Inflammatory macrophage treated with lipopolysaccharide for 4 hours (primary cell): ENCODE measurements at places on chromosomes 2 and 18.
A peak's percentile ranks its signal among the peaks of the same experiment; 100 is the strongest.

GRCh38 chr2:202609381-202610145 lies 25.2 kb upstream of the FAM117B start:
- peak; percentile 88 for DNase-seq

- DNase-seq: peak; percentile 8
These were observed 563.9 kb downstream of the DCC start for GRCh38 chr18:52903857-52904256.

DNA sequence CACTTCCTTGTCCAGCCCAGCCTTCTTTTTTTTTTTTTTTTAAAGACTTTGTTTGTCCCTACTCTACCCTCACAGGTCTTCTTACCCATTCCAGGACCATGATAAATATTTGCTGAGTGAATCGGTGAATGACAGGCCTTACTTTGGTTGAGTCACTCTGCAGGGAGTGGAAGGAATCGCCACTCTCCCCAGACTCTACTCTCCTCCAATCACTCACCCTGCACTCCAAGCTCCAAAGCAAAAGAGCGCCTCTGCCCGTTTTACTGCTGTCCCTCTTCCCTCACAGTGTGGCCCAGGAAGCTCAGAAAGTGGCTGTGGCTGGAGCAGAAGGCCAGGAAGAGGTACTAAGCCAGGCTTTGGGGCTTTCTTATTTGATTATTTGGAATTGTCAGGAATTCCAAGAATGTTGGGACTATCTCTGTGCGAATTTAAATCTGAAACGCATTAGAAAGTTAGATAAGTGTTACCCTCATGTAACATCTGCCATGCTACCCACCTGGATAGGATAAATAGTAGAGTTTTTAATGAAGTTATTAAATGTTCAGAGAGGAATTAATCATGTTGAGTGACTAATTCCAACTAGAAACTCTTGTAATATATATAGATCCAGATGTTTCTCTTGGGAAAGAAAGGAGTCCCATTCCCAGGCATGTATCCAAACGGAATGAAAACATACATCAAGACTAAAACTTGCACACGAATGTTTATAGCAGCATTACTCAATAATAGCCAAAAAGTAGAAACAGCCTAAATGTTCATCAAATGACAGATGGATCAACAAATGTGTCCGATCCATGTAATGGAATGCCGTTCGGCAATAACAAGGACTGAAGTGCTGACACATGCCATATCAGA lies 43.0 kb upstream of the CHMP1B start:
- DNase-seq: no peak

DNA sequence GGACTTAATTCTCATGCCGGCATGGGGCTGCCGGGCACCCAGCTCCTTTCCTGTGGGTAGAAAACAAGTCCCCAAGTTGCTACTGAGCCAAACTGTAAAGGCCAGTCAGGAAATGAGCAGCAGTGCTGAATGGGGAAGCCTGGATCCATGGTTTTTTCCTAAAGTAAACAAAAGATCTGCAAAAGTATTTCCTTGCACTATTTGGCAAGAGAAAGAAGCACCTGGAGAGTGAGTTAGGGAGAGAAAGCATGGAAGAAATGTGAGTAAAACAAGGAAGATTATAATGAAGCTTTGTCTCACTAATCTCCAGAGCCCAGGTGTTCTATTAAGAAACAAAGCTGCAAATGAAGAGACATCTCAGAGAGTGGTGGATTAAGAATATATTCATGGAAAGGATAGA lies 117.6 kb downstream of the METTL8 start:
- no peak for DNase-seq

DNA sequence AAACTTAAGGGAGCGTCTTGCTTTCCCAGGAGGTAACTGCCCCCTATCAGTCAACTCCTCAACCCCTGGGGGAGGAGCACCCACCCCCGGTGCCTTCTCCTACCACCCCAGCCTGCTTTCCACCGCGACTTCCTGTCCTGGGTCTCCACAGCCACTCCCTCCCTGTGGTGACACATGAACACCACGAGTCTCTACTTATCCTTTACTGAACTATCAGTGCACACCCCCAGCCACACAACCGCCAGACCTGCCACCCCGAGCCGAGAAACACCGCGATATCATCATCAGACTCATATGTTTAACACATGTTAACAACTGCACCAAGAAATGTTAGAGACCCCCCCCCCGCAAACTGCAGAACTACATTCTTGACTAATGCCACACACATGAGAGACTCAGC lies 43.3 kb downstream of the LONRF2 start:
- DNase-seq: no peak

DNA sequence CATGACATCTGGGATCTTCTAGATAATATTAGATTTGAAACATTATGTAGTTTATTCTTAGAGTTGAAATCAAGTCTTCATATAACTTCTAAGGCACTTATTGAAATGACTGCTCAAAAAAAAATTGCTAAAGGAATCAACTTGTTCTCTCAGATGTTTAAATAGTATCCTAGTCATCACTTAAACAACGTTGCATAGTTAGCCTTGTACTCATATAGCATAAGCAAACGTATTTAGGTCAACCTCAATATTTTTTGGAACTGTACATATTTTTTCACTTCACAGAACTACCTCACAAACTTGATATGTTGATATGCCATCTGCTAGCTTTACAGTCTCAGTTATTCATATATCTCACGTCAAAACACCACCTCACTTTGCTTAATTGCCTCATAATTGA lies 47.1 kb upstream of the CREB1 start:
- DNase-seq: no peak

DNA sequence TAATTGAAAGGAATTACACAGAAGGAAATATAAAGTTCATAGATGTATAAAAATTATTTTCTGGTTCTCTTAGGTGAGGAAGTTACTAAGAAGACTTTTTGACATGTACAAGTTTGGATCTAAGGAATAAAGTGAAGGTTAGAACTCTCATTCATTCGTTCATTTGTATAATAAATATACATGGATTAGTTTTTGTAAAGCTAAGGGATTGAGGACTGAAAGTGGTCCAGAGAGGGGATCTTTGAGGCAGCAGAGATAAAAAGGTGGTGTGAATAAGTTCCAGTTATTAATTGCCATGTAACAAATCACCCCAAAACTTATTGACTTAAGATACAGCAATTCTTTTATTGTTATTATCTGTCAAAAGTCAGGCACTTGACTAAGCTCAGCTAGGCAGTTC lies 110.1 kb upstream of the CELF4 start:
- DNase-seq: no peak

DNA sequence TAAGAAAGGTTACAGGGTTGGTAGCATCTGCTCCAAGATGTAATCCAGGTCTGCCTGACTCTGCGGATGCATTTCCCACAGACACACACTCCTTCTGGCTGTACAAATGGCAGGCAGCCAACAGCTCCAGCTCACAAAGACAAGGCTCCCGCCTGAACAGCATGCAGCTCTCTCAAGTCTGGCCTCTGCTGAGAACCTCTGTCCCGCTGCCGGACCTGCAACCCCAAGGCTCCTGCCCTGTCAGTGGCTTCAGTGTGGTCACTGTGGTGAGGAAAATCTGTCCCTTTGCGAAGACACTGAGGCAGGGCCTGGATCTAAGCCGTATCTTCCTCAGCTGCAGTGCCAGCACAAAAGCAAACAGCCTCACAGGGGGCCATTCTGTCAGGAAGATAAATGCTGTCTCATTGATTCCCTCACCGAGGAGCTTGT lies 469.3 kb upstream of the MEX3C start:
- DNase-seq: no peak

GRCh38 chr18:38198526-38198925 lies 632.9 kb upstream of the CELF4 start:
- no peak for DNase-seq

GRCh38 chr2:120863661-120864320 lies 128.1 kb downstream of the GLI2 start:
- DNase-seq: no peak

GRCh38 chr2:117770730-117771129 lies 43.8 kb upstream of the DDX18 start:
- DNase-seq: no peak

DNA sequence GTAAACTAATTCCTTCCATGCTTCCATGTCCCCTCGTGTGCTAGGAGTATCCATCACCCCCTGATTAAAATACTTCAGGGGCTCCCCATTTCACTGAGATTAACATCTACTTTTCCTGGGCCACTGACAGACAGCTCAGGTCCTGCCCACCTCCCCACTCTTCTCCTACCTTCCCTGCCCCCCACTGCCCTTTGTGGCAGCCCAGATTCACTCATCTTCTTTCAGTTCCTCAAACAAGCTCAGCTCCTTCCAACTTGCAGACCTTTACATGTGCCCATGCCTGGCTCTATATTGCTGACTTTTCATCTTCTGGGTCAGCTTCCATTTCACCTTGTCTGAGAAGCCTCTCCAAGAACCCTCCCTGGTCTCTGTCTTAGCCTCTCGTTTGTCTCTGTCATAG lies 12.0 kb downstream of the RUFY4 start:
- DNase-seq: peak; percentile 62

DNA sequence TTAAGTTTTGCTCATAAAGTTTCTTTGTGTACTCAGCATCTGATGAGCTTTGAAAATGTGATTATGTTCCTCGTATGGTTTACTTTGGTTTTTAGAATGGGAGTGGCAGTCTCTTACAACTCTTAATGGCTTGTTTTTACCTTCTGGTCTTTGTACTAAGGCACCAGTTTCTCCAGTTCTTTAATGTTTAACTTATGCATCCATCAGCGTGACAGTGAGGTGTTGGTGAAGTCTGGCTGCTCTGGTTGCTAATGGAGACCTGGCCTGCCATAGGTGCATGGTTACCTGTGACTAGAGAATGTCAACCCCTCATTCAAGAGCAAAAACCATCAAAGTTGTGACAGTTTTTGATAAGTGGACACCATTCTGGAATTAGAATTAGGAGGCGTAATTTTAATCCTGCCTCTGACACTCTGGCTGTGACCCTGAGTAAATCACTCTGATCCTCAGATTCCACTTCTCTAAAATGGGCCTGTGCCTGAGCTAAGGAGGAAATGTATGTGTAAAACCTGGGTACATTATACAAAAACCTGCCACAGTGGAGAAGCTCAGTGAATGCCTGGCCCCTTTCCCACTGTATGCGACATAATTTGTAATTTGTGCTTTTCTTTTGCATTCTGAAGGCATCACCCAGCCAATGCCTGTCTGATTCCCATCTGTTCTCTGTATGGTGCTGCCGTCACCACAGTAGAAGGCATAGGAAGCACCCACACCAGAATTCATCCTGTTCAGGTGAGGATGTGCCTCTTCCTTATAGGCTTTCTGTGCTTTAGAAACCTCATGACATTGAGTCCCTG lies 11.2 kb downstream of the AOX1 start:
- no peak for DNase-seq

GRCh38 chr2:30662268-30663131 lies 144.7 kb downstream of the CAPN13 start:
- no peak for DNase-seq

- DNase-seq: no peak
These were observed 179.7 kb downstream of the FAM210A start for GRCh38 chr18:13546638-13547037.

DNA sequence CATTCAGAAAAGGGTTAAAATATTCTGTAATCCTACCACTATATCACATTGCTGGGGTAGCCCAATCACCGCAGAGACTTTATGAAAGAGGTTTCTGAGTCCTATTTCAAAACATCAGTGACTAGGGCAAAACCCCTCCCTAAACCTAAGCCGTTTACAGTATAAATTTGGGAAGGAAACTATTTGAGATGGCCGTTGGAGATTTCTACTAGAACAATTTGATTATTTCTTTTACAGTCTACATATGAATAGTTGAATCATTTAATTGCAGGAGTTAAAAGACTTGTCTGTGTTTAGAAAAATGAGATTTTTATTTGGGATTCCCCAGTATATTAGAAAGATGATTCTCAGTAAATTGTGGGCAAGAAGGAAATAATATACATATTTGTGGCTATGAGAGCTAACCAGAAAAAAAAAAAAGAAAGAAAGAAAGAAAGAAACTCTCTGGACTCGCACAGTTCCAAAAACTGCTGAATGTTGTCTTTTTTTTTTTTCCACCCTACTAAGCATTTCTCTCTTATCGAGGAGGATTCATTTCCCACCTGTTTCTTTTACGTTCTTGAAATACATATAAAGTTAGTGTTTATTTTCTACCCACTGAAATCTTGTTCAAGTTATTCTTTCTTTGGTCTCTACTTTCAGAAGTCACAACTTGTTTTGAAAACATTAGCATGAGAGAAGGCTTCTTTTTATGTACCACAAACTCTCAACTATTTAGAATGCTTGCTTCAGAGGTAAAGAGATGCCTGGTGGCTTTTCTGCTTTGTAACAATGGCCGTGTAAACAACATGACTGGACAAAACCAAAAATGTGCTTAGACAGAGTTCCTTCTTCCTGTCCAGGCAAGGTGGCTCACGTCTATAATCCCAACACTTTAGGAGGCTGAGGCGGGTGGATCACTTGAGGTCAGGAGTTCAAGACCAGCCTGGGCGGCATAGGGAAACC lies 65.9 kb downstream of the BCL2 start:
- DNase-seq: peak; percentile 87

DNA sequence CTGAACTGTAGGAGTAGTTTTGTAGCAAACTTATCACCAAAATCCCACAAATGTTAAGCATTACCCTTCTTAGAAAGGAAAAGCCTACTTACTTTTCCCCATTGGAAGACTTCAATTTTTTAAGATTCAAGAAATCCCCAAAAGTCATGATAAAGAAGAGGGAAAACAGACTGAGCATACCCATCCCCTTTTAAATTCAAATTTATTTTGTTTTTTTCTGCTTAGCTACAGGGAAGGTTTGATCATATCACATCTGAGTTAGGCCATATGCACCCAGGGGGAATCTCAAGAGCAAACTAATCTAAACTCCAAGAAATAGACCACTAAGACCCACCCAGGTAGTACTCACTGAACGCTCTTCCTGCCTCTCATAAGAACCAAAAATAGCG lies 174.6 kb downstream of the TGIF1 start:
- DNase-seq: no peak

- DNase-seq: no peak
These were observed 88.8 kb upstream of the DNMT3A start for GRCh38 chr2:25430556-25430955.

DNA sequence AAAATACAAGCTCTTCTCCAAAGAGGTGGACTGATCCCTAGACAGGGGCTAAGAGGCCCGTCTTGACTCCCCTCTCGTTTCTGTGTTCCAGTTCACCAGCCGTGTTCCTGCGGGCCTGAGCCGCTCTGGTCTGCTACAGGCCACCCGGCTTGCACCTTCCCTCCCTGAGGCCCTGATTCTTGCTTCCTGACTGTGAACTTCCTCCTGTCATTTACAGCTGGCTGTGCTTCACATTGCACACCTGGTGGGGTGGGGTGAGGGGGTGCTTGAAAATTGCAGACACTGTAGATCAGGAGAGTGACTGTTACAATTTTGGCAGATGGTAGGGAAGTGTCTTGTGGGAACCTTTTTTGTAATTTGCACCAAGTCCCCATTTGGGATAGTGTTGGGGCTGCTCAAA lies 64.4 kb downstream of the TSN start:
- no peak for DNase-seq

GRCh38 chr2:174971868-174972781 lies 33.1 kb downstream of the CHN1 start:
- DNase-seq: no peak

DNA sequence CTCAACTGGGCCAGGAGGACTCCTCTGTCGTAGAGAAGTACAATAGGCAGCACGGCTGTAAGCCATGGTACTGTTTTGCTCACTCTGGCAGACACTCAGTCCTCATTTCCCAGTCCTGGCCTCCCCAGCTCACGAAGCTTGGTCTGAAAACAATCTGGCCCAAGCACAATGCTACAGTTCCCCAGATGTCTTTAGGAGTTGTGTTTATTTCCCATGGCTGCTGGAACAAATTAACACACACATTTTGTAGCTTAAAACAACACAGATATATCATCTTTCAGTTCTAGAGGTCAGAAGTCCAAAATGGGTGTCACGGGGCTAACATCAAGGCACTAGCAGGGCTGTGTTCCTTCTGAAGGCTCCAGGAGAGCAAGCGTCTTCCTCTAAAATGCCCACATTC lies 13.0 kb downstream of the FABP1 start:
- DNase-seq: no peak

- DNase-seq: no peak
These were observed 95.0 kb downstream of the RNF144A start for GRCh38 chr2:7012141-7012764.
